ENCODE measurements at places on chromosomes 16 and 17.
A peak's percentile ranks its signal among the peaks of the same experiment; 100 is the strongest.

- DNase-seq: no peak
Observed at GRCh38 chr17:63542218-63542545, 8.1 kb upstream of the DCAF7 start.

- DNase-seq: no peak
Observed at GRCh38 chr16:24490866-24491265, 48.5 kb upstream of the RBBP6 start.

- peak; percentile 31 for DNase-seq
Observed at GRCh38 chr16:50282010-50282538, 15.7 kb downstream of the ADCY7 start.

DNA sequence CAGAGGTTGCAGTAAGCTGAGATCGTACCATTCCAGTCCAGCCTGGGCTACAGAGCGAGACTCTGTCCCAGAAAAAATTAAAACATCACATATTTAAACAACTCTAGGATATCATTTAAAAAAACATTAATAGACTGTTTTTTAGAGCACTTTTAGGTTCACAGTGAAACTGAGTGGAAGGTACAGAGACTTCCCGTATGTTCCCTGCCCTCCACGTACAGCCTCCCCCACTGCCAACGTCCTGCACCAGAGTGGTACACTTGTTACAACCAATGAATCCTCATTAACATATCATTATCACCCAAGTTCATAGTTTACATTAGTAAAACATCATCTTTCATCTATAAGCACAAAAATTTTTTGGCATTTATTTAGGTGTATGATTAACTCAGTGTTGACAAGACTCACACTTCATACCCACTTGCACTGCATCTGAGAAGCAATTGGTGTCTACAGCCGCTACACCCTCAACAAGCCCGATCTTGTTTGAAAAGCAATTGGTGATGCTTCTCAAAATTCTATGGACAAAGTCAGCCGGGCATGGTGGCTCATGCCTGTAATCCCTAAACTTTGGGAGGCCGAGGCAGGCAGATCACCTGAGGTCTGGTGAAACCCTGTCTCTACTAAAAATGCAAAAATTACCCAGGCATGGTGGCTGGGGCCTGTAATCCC lies 39.9 kb upstream of the STH start:
- no peak for DNase-seq

DNA sequence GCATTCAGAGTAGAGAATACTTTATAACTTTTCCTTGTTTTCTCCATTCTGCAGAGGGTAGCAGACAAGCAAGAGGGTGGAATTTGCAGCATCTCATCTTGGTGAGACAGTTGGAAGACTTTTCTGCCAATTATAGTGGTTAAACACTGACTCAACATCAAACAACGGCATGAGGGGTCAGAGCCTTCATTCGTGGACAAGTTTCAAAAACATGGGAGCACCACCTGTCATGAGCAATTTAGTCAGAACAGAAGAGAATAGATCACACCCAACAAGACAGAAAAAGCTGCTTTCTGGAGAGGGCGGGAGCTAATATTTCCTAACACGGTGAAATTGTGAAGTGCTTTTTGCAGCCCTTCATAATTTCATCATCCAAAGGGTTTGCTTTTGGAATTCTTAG lies 17.9 kb upstream of the ZNF652 start:
- DNase-seq: no peak

DNA sequence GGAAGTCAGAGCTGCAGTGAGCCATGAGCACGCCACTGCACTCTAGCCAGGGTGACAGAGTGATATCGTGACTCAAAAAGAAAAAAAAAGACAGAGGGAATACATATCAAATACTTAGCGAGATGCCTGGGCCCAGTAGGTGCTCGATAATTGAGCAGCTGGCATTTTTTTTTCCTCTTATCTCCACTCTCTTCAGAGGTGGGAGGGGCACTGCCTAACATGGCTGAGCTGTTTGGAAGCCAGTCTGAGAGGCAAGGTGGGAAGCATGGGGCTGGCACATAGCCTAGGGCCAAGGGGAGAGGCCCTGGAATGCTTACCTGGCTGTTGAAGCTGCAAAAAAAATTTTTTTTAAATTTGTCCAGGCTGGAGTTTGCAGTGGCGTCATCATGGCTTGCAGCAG lies 38.4 kb downstream of the HIC1 start:
- DNase-seq: no peak
